Stimulated activated naive CD8-positive, alpha-beta T cell treated with anti-CD3 and anti-CD28 coated beads, Interleukin-15, Interleukin-2, amounts not matched to agents 100 U/mL and 50 U/mL, for 24 hours (primary cell): ENCODE measurements at places on chromosomes 4 and X.

- DNase-seq = no peak
Measured at GRCh38 chr4:159273141-159273438, 170.2 kb downstream of the RAPGEF2 start.

DNA sequence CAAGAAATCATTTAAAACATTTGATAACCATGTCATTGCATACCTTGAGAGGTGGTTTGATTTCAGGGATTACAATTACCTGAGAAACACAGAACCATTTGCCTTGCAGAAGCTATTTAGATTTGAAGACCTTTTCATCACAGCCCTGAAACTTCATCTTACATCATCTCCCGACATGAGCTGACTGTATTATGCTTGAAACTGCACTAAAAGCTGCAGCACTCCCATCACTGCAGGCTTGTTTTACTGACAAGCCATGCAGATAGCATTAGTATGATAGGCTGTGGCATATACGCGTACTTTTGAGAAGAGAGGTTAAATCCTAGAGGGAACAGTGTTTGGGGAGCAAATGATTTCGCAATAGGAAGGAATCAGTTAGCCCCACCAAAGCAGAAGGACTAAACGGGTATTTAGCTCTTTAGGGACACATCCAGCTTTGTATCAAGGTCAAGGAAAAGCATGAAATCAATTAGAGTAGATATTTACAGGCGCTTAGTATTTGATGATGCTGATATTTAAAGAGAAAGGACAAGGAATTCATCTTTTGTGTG is 133.2 kb upstream of the DIAPH2 start:
- DNase-seq = no peak

DNA sequence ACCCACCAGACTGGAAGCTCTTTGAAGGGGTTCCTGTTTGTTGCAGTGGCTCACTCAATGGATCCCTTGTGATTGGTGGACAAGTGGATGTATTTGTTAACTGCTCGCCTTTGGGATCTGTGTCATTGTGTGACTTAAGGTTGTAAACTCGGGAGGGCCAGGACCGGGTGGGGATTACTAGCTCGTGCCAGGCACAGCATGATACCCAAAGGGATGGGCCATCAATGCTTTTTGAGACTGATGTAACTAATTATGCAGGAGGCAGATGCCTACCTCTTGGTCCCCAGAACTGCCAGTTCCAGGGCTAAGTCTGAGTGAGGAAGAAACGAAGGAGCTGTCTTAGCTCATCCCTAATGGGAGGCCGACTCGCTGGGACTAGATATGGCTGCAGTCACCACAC is 27.7 kb downstream of the UTP14A start:
- no peak for DNase-seq

DNA sequence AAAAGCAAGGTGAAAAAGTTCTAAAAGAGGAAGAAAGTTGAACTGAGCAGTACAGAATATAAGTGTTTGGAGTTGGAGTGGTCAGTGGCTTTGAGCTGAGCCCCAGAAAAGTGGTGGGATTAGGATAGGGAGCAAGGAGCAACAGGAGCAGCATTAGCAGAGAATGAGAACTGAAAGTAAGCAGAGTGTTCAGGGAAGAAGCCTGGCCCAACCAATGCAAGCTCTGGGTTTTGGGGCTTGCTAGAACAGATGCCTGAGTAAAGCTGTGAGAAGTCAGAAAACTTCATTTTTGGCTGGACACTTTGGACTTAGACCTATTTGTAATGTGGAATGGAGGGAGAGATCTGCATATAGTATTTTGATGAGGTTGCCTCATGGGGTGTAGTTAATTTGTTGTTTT is 17.8 kb downstream of the JADE1 start:
- no peak for DNase-seq

DNA sequence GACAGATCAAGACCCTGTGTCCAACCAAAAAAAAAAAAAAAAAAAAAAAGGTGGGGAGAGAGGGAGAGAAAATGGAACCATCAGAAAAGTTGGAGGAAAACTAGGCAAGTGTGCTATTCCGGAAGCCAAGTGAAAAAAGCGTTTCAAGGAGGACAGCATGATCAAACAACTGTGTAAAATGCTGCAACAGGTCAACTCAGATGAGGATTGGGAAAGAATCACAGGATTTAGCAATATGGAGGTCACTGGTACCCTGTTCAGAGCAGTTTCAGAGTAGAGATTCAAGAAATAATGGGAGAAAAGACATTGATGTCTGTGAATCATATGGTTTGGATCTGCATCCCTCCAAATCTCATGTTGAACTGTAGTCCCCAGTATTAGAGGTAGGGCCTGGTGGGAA is 47.5 kb downstream of the TIGD4 start:
- no peak for DNase-seq

DNA sequence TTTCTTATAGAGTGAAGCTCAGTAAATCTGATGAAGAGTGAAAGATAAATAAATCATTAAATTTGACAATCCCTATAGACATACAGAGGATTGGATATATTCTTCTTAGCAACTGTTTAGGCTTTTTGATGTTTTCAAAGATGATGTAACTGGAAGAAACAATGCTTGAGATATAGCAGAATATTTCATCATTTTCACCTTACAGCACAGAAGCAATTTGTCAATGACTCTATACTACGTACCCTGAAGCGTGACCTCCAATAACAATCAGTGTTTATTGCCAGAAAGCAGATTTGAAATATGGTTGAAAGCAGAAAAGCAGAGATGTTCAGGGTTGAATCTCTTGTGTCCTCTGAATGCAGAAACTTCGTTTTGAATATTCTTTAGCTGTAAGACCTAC is 228.4 kb downstream of the DTHD1 start:
- DNase-seq = no peak

GRCh38 chr4:24778464-24779225 is 16.7 kb upstream of the SOD3 start:
- DNase-seq = no peak

DNA sequence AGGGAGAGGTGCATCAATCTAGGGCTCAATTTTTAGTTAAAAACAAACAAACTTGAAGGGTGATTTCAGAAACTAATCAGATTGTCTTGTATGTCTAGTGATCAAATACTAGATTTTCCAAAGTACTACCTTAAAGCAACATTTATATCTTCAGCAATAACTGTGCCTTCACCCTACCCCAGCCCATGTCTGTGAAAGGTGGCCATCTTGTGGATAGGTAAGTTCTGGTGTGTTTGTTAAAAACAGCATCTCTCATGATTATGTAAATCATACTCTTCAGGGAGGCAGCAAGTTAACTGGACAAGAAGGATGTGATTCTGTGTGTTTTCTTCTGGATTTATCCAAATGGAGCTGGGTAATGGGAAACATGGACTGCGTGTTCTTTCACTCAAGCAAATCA is 81.4 kb upstream of the ACSL1 start:
- no peak for DNase-seq

- DNase-seq = no peak
Measured at GRCh38 chrX:37302569-37302968, 46.6 kb upstream of the PRRG1 start.

DNA sequence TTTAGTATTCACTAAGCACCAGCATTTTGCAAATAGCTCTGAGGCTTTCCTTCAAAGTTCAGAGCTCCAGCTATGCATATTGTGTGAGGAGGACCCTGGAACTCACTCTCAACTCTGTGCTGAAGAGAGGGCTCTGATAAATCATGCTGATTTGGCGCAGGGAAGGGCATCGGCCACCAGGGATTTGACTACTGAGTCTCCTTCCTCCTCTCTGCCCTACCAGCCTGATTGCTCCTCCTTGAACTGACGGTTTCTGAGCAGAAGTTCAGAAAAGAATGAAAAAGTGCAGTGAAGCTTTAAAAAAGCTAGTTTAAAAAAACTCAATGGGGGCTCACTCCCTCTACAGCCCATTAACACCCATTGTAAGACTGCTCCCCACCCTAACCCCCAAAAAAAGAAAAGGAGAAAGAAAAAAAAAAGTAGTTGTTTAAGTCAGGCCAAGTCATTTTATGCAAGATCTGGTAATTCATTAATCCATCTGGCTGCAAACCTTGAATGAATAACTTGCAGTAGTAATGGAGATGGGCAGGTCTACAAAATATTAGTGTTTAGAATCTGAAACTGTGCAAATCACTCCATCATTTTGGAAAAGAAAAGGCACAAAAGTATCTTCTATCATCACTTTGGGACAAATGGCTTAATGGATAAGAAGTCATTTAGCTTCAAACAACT is 13.3 kb downstream of the PPARGC1A start:
- no peak for DNase-seq

DNA sequence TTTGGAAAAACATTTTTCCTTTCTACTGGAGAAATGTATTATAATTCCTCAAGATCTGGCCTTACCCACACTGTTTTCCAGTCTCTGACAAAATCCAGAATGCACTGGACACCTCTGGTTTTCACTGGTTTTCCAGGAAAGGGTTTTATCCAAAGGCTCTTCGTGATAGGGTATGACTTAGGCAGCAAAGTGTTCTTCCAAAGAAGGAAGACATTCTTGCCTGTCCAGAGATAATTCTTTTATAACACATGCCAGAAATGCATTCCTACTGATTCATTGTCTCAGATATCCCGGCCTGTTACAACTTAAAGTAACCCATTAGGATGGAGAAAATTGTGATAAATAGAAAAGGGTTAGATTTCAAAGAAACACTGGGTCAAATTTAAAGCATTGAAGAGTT is 2343.1 kb downstream of the PCDH7 start:
- DNase-seq = no peak

DNA sequence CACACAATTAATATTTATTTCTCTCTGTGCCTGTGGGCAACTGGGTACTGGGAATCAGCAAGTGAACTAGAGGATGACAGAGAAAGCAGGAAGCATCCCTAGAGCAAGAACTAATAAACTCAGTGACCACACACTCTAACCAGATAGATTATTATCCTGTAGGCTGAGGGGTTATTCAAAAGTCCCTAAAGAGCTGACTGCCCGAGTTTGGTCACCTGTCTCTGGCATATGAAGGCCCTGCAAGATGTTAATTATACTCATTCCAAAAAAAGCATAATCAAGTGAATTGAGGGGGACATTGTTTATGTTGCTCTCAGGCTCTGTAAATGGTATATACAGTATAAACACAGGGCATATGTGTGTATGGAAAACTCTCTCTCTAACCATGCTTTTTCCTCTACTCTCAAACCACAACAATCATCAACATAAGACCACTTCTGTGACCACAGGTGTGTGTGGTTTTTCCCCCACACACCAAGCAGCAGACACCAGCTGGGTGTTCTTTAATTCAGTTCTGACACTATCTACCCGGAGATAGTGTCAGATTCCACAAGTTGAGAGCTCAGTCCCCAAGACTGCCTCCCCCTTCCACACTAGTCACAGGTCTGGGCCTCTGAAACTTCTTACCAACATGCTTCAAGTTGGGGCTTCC is 6.2 kb upstream of the HPSE start:
- peak; percentile 45 for DNase-seq

GRCh38 chrX:11778230-11778629 is 20.2 kb downstream of the MSL3 start:
- no peak for DNase-seq

- no peak for DNase-seq
Measured at GRCh38 chr4:159169404-159170302, 66.8 kb downstream of the RAPGEF2 start.

GRCh38 chr4:24273136-24273535 is 311.2 kb downstream of the DHX15 start:
- DNase-seq = no peak

DNA sequence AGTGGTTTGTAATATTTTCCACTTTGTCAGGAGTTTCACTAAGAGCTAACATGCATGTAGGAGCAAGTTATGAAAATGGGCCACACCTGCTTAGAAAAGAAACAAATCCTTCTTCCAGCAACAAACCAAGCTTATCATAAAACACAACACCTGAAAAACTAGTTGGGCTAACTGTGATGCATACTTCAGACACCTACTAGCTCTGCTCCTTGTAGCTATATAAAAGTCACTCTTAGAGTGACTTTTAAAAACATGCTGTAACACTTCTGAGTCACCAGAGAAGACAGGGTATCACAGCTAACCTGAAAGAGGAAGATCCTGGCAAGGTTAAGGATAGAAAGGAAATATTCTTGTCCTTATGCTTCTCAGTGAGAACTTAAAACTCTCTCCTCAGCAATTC is 3.6 kb upstream of the SLAIN2 start:
- no peak for DNase-seq

DNA sequence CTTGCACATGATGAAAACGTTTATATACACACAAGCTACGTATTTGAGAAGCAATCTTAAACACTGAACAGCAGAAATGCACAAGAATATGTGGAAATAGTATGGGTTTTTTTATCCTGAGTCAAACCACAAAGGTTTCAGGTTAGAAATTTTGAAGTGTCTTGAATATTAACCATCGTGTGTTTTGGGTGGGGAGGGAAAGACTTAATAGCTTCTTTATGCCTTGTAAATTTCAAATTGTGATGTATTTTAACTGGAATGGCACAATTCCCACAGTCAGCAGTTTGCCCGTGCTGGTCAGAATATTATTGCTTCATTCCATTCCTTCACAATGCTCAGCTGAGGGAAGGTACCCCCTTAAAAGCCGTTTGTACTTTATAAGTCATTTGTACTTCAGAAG is 67.4 kb upstream of the WDR1 start:
- DNase-seq = no peak

DNA sequence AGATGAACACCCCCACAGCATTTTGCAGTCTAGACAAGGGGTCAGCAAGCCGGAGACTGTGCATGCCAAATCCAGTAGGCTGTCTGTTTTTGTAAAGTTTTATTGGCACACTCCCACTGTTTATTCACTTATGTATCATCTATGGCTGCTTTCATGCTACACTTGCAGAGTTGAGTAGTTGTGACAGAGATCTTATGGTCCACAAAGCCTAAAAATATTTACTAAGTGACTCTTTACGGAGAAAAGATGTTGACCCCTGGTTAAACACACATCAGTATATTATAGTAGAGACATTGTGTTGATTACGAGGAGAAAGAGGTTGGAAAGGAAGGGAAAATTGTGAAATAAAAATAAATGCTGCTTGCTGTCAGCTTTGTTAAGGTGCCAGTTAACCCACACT is 2.2 kb upstream of the LHFPL1 start:
- no peak for DNase-seq

- no peak for DNase-seq
Measured at GRCh38 chr4:119313237-119313636, 8.7 kb downstream of the FABP2 start.

GRCh38 chr4:41148931-41149330 is 65.4 kb downstream of the APBB2 start:
- no peak for DNase-seq

- no peak for DNase-seq
Measured at GRCh38 chrX:30181353-30181752, 34.0 kb upstream of the MAGEB2 start.
